ENCODE measurements at places on chromosomes 5 and 9.

GRCh38 chr5:122864400-122864799 lies 19.0 kb downstream of the SNX24 start:
- DNase-seq, result no peak

DNA sequence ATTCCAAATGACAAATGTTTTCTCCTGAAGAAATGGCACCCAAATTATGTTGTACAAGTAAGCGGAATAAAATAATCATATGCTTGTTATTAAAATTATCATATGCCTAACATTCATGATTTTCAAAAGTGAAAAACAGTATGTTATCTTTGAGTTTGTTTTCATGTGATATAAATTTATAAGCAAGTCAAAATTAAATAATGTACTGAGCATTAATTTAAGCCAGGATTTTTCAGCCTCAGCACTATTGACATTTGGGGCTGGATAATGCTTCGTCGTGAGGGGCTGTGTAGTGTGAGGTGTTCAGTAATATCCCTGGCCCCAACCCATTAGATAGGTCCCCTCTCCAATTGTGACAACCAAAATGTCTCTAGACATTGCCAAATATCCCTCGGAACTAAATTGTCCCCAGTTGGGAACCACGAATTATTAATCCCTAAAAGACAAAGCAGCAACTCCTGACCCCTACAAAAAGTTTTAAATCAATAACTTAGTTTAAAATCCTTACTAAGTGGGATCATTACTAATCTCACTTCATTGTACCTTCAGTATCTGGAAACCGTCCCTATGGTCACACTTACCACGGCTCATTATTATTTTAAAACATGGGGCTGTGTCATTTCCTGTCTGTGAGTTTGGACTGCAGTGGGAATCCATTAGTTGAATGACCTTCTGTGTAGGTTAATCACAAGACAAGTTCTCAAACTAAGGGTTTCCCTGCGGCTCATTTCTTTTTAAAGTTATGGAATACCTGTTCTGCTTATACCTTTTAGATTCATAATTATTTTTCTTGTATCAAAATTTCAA lies 1.3 kb upstream of the NNT start:
- no peak for DNase-seq

GRCh38 chr5:11426442-11426841 lies 477.8 kb downstream of the CTNND2 start:
- DNase-seq, result no peak

DNA sequence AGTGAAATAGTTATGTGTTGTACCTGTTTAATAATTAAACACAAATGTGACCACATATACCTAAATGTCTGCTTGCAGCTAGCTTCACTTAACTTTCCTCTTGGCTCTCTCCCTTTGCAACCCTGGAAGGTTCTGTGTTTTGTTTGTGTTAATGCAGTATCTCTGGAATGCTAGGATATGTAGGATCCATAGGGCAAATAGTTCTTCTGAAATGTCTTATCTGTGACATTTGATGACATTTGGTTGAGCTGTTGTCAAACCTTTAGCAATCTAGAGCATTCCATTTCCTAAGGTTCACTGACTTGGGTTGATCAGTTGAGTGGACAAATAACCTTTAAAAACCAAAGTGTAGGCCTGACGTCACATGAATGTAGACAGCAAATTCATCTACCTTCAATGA lies 21.8 kb downstream of the CTNNA1 start:
- DNase-seq, result no peak

DNA sequence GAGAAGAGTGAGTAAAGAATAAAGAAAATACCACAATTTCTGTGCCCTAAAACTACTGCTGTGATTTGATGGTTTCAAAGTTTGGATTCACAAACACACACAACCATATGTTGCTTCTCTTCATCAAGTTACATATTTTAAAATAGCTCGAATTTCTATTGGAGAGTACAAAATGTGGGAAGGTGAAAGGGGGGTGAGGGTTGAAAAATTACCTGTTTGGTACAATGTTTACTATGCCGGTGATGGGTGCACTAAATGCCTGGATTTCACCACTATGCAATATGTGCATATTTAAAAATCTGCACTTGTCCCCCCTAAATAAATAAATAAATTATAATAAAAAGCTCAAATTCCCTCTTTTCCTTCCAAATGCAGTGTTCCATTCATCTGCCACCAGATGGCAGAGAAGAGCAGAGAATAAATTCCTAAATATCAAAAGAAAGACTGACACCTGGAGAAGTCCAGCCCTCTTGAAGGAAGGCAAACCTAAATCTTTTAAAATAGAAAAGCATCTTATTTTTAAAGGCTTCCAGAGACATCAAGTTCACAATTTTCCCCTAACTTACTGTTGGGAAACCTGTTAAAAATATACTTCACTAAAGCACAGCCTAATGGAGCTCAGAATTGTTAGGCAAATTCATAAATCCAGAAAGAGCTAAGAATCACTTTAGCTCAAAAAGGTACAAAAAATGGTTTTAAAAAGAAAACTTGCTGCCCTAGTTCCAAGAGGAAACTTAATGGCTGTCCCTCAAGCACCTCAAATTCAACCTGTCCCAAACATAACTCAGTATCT lies 24.8 kb upstream of the HNRNPA0 start:
- peak; percentile 43 for DNase-seq

DNA sequence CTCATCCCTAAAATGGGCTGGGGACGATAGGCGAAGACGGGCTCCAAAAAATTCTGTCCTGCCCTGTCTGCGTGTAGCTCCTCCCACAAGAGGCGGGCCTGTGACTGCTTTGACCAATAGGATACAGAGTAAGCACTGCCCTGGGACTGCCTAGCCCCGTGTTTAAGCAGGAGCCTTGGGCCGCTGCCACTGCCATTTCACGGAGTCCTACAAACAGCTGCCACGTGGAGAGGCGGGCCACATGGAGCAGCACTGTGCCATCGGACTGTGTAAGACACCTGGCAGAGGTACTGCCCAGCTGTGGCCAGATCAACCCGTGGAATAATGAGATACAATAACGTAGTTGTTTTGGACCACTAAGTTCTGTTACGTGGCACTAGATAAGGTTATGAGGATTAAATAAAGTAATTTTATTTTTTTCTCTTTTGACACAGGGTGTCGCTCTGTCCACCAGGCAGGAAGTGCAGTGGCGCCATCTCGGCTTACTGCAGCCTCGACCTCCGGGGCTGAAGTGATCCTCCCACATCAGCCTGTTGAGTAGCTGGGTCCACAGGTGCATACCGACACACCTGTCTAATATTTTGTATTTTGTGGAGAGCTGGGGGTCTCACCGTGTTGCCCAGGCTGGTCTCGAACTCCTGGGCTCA lies 87.2 kb downstream of the LMNB1 start:
- DNase-seq, result peak; percentile 72

DNA sequence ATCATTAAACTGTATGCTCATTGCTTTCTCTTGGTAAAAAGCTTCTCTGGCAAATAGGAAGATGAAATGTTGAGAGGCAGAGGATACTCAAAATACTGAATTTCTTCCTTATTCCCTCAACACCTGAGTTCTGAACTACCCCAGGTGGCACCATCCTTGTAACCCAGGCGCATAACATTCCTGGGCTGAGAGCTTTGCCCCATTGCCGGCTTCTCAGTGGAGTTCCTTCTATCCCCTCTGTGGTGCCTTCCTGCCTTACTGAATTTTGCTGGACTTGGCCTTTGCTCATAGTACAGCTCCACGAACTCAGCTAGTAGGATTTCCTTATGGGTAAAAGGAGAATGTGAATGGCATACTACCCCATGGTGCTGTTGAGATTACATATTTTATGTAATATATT lies 54.7 kb downstream of the BASP1 start:
- DNase-seq, result no peak

- DNase-seq, result no peak
Observed at GRCh38 chr9:13459071-13459470, 179.6 kb upstream of the MPDZ start.

GRCh38 chr9:91676046-91676445 lies 252.4 kb upstream of the NFIL3 start:
- DNase-seq, result no peak

DNA sequence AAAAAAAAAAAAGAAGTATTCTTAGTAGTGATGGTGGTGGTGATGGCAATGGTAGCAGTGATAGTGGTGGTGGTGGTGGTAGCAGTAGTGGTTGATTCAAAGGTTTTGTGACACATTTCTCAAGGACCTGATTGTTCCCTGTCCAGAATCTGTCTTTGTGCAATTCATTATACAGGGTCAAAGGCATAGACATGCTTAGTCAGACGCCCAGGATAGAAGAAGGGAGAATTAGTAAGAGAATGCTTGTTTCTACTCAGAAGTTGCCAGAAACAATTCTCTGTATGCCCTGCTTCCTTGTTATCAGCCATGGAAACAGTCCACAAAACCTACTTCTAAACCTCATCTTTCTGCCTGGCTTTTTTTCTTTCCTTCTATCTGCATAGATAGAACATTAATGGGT lies 89.4 kb downstream of the SLC44A1 start:
- DNase-seq, result no peak

DNA sequence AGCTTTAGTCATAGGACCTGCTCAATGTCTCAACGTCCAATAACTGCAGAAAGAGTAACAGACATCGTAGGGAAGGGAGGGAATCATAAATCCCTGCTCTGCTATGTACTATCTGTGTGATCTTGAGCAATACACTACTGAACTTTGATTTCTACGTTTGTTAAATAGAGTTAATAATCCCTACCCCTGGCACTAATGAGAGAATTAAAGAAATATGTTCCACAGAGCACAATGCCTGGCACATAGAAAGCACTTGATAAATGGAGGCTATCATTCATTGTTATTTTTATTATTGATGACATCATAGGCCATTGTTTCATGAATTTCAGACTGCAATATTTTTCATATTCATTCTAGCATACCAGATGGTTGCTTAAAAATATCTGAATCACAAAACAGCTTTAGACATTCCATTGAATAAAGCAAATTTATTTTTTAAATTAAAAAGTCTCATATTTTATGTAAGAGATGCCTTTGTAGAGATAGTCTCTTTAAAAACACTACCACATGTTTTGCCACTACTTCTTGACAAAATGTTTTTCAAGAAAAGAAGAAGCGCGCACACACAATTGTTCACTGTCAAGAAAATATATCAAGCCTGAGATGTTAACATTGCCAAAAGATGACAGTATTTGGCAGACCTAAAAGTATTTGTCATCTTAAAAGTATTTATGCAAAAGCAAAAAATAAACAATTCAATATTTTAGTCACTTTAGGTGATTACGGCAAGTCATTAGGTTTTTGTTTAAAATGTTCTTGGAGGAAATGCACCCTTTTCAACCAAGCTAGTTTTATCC lies 108.5 kb downstream of the EBF1 start:
- no peak for DNase-seq

GRCh38 chr5:128413356-128413755 lies 124.7 kb downstream of the FBN2 start:
- no peak for DNase-seq

DNA sequence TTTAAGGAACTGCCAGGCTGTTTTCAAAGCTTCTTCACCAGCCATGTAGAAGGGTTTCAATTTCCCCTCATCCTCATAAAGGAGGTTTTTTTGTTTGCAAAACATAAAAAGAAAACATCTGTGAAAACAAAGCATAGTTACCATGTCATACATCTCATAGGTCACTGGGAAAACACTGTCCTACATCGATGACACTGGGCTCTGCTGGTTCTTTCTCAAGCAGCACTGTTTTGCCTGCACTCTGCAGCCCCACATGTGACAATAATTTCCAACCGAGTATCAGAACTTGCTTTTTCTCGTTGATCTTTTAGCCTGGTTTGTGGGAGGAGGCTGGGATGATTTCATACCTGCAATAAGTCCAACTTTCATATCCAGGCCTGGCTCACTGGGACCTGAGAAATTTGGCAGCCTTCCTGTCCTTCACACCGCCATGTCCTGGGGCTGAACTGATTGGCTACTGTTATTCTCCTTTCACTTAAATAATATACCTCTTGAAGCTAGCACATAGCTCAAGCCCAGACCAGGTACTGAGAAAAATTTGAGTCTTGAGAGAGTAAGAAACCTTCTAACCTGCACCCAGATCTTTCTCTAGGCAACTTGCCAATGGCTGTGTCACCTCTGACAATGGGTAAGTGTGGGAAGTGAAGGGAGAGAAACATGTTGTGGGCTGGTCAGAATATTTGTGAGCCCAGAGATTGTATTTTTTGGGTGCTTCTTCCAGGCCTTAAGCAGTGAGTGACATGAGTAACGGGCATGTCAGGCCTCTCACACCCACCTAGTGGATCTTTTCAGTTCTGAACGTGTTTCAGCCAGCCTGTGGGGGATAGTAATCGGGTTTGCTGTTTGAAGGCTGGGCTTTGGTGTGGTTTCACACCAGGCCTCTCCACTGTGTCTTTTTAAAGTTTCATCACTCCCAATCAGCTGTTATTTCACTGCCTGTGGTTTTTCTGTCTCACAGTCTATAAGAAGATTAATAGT lies 502.8 kb downstream of the NTRK2 start:
- DNase-seq, result no peak

DNA sequence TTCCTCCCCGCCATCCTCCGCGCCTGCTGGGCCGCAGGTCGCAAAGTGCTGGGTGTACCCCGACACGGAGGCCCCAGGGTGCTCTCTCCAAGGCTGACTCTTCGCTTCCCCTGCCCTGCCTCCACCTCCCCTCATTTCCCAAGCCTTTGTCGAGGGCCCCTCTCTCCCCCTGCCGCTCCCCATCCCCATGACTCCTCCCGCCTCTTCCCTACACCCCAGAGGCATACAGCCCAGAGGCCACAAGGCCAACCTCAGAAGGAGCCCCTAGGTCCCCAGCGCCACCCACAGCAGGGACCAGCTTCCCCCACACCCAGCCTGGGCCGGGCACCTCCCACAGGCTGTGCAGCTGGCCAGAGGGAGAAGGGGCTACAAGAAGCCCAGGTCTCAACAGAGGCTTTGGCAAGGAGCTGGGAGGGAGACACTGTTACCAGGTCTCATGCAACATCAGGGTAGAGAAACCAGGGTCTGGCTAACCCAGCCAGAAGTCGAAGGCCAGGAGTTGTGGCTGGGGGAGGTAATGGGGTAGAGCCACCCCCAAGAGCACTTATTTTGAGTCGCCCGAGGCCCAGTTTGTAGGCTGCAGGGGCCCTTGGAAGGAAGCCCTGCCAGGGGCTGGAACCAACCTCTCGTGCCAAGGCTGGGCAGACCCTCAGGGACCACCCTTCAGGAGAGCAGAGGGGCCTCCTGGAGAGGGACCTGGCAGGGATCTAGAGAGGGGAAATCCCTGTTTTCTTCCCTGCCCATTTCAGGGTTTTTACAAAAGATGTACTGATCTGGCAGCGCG lies 24.5 kb upstream of the SARDH start:
- DNase-seq, result no peak

- no peak for DNase-seq
Observed at GRCh38 chr9:81266086-81266485, 423.3 kb downstream of the TLE1 start.

GRCh38 chr9:113578882-113579282 lies 115.4 kb downstream of the RGS3 start:
- DNase-seq, result no peak

GRCh38 chr5:44538797-44539601 lies 149.8 kb upstream of the FGF10 start:
- DNase-seq, result no peak

DNA sequence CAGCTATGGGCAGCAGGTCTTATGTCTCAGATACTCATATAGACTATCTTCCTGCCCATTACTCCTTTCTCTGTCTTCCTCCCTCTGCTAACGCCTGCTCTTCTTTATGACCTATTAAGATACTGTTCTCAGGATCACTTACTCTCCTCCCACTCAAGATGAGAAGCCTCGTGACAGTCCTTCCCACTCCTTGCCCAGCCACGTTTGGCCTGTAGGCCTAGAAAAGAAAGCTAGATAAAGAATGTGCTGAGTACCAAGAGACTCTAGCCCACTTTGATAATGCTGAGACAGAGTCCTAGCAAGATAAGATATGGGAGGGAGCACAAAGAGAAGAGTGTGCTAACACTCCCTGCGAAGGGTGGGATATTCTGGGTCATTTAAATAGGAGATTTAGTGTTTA lies 6.8 kb upstream of the DENND4C start:
- DNase-seq, result no peak
